CD4-positive, alpha-beta T cell treated with Interferon alpha-2 for 1 hour (primary cell): ENCODE measurements at places on chromosomes 2 and 18.

- DNase-seq = no peak
These were observed 1.6 kb upstream of the PUM2 start for GRCh38 chr2:20352230-20352578.

- no peak for DNase-seq
These were observed 13.9 kb upstream of the LMAN1 start for GRCh38 chr18:59372975-59373374.

GRCh38 chr18:49467019-49467563, 6.6 kb upstream of the DYM start:
- DNase-seq = no peak

DNA sequence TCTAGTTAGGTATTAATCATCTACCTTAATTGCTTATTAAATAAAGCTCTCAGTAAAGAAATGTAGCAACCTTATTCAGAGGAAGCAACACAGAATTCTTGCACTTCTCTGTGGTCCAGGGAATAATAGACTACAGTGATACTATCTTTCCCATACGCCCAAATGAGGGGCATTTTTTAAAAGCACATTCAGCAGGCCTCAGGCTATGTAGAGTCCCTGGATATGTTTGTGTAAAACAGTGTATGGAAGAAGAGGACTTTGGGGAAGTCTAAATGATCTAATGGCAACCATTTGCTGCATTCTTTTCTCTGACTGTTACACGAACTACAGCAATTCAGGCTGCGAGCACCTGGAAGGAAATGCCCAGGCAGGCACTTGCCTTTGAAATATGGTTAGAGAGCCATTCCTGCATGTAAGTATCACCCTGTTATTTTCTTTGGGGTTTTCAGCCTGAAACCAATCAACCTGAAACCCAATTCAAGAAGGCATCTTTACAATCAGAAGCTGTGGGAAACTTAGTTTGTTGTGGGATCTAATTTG, 1814.7 kb upstream of the CELF4 start:
- no peak for DNase-seq

DNA sequence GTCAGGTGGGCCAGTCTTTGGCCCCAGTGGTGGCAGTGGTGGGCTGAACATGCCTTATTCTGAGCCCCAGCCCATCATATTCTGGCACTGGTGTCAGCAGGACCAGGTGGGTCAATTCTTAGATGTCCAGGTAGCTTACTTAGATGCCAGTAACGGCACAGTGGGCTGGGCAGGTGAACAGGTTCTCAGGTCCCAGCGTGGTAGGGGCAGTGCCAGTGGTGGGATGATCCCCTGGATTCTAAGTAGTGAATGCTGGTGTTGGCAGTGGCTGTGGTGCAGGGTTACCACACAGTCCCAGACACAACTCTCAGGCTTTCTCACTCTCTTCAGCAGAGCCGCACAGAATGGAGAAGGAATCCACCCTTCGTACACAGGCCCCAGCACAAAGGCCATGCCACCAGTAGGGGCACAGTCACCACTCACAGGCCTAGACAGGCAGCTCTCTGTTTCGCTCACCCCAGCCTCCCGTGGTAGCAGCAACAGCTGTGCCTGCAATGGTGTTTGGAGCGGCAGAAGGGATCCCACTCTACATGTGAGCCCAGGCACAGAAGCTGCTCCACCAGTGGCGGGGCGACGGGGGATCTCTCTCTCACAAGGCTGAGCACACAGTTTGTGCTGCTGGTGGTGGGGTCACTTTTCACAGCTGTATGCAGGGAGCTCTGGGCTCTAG, 97.3 kb downstream of the ANKRD12 start:
- no peak for DNase-seq

GRCh38 chr2:181677912-181678586, 2.3 kb downstream of the NEUROD1 start:
- peak; percentile 26 for DNase-seq

DNA sequence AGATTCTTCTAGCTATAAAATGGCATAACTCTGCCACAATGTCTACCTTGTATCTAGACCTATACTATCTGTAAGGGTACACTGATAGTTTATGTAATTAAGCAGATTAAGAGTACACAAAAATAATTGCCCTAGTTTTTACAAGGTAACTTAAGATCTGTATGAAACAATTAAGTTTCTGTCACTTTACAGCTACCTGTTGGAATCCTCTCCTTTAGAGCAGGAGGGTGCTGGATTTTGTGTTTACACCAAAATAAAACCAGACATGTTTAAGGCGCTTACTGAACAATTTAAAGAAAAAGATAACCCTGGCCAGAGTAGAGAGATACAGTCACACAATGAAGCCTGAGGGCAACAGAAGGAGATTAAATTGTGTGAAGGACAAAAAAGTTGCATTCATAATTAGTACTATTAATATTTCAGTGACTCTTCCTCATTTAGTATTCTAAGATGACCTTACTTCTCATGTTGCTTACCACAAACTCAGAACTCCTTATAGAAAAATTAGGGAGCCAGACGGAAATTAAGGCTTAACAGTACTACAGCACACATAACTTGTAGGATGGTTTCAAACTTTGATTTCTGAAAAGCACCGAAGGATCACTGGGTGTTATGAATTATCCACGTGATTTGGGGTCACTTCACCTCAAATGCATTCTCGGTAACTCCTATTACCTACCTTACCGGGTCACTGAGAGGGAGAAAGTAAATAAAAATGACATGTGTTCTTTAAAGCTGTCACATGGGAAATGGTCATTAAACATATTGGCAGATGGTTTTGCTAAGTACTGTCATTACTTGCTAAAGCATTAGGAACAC, 1.0 kb downstream of the DARS1 start:
- no peak for DNase-seq

DNA sequence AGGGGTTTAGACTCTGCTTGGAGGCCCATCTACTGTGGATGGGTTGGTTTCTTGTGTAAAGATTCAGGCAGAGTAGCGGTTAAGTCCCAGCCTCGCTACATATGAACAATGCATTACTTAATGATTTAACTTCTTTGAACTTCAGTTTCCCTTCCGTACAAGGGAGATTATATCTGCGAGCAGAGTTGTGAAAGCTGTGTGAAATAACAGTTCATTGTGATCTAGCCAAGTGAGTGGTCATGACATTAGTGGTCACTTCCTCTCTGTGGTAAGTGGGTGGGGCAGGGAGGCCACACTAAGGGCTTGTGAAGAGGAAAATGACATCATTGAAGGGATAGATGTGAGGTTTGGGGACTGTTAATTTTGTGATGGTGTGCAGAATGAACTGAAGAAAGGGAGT, 14.1 kb upstream of the MEX3C start:
- DNase-seq = peak; percentile 63

DNA sequence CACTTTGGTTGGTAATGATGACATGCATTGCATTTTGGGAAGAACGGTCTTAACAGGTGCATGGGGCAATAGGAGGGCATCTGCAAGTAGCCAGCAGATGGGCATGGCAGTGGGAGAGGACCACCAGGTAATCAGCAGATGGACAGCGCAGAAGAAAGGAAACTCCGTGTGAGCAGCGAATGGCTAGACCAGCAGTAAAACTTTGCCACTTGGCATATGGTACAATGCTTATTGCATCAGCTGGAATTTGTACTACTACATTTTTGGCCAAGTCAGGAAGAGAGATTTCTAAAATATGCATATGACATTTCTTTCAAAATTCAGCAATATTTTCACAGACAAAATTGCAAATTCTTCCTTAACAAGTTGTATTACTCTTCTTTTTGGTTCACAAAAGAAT, 768.5 kb downstream of the LRP1B start:
- DNase-seq = no peak

- DNase-seq = no peak
These were observed 480.1 kb upstream of the TCF4 start for GRCh38 chr18:56067969-56068671.

DNA sequence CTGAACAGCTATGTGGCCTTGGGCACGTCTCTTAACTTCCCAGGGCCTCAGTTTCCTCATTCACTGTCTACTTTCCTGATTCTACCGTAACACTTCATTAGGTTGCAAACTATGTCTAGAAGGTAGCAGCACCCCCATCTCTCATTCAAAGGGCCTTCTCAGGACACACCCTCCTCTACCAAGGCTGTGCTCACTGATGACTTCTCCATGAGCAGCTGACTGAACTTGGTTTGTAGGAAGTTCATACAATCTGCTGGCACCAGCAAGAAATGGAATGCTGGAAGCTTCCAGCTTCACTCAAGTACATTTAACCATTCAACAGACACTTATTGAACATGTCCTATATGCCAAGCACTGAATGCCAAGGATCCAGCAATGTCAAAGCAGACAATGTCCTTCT, 250.8 kb upstream of the CTAGE1 start:
- no peak for DNase-seq
